ENCODE measurements at places on chromosomes 7 and 10.

DNA sequence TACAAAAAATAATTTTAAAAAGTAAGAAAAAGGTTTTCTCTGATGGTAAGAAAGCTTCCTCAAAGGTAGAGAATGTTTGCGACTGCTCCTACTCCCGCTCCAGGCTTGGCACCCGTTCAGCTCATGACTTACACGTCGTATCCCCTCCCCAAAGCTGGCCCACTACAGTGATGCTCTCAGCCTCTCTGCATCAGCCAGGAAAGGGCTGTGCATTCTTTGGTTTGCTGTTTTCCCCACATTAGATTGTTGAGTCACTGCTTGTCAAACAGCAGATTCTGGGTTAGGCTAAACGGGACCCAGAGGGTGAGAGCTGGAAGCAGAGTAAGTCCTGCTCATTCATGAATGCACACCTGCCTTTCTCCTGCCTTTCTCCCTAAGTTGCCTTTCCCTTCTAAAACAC is 54.7 kb upstream of the NMT2 start:
- DNase-seq, result peak; percentile 76

DNA sequence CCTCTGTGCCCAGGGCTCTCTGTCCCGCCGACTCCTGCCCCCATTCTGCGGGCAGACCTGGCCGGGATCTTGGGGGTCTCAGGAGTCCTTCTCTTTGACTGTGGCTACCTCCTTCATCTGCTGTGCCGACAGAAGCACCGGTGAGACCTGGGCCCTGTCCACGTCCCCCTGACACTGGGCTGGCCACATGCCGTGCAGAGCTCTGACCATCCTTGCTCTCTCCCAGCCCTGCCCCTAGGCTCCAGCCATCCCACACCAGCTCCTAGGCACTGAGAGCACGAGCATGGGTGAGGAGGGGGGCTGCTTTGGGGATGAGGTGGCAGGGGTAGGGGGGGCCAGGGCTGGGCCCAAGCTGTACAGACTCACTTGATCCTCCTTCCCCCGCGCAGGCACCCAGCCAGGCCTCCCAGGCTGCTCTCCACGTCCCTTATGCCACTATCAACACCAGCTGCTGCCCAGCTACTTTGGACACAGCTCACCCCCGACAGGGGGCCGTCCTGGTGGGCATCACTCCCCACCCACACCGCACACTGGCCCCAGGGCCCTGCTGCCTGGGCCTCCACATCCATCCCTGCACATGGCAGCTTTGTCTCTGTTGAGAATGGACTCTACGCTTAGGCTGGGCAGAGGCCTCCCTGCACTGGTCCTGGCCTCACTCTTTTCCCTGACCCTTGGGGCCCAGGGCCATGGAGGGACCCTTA is 4.8 kb upstream of the PILRB start:
- DNase-seq, result no peak

DNA sequence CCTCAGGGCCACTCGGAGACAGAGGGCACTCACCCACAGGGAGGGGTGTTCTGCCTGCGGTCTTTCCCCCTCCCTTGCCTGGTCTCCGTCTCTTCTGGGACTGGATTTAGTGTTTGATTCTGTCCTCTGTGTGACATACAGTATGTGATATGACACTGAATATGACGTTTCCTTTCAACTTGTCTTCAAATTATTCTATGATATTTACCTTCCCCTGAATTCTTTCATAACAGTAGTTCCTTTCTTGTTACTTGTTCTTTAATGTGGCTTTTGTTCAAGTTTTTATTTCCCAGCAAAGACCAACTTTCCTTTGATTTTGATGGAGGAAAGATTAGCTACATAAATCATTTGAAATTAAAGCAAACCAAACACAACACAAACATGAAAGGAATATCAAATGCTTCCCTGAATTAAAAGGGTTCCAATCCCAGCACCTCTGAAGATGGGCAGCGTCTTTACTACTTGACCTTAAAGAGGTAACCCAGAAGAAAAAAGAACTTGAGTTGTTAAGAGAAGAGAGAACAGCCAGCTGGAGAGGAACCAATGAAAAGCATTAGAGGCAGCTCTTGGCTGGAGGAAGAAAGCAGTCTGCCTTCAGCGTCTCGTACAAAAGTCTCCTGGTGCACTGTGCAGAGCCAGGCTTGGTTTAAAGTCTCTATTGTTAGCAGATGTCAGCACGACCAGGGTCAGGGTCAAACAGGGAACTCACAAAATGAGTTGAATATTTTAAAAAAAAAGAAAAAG is 18.3 kb upstream of the RHEB start:
- no peak for DNase-seq

GRCh38 chr10:114607358-114607998 is 50.6 kb downstream of the ABLIM1 start:
- DNase-seq, result no peak

DNA sequence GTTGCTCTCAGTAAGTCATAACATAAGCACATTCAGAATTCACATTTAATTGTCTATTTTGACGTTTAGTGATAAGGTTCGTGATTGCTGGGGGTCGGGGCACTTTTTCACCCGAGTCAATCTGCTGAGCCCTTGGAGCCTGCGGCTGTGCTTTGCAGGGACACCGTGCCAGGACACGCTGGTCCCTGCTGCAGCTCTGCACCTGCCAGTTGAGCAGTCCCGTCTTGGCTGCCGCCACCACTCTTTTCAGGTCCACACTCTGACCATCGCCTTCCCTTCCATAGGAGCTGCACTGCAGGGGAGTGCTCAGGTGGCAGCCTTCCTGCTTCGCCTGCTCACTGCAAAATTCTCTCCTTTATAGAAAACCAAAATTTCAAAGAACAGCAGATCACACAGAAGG is 36.4 kb downstream of the CUL1 start:
- DNase-seq, result no peak

DNA sequence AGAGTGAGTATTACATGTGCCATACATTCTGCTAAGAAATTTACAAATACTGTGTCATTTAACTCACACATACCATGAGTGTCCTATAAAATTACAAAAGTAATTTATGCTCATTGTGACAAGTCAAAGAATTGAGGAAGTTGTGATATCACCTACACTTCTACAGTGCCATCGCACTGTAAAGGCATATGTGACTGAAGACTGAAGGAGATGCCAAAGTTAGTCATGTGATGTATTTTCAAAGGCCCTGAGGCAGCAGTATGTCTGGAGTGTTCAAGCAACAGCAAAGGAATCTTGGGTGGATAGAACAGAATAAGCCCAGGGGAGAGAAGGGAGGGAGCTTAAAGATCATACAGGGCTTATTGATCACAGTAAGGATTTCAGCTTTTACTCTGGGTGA is 176.8 kb downstream of the WNT2 start:
- DNase-seq, result no peak
